Effector memory CD4-positive, alpha-beta T cell (primary cell): ENCODE measurements at places on chromosomes 2 and 18.
A peak's percentile ranks its signal among the peaks of the same experiment; 100 is the strongest.

- no peak for DNase-seq
These were observed 651.3 kb downstream of the NYAP2 start for GRCh38 chr2:226050822-226051221.

GRCh38 chr2:120348134-120348736 lies 2.3 kb downstream of the INHBB start:
- no peak for DNase-seq

DNA sequence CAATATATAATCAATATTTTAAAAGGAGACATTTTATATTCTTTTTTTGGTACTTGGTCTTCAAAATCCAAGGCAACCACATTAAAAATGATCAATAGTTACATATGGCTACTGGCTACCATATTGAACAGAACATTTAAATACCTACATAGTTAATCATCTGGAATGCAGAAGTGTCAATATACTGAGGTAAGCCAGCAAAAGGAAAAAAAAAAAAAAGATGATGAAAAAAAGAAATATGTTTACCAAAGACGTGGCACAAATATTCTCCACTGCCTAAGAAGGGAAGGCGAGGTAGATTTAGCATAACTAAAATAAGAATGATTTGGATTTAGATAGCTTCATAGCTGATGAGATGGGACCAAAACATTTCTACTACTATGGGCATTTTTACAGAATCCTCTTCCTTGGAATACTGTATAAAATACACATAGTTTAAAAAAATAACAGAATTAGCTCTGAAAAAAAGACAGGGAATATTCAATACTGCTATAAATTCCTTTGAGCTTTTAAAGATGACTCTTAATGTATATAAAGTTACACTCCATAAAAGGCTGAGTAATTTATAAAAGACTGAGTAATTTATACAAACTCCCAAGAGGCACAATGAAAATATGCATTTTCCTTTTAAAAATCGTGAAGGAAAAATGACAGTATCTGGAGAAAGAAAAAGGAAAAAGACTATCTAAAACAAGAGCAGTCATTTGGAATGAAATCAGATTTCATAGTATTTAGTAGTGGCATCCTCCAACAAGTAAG lies 63.5 kb downstream of the CDH2 start:
- DNase-seq = no peak

DNA sequence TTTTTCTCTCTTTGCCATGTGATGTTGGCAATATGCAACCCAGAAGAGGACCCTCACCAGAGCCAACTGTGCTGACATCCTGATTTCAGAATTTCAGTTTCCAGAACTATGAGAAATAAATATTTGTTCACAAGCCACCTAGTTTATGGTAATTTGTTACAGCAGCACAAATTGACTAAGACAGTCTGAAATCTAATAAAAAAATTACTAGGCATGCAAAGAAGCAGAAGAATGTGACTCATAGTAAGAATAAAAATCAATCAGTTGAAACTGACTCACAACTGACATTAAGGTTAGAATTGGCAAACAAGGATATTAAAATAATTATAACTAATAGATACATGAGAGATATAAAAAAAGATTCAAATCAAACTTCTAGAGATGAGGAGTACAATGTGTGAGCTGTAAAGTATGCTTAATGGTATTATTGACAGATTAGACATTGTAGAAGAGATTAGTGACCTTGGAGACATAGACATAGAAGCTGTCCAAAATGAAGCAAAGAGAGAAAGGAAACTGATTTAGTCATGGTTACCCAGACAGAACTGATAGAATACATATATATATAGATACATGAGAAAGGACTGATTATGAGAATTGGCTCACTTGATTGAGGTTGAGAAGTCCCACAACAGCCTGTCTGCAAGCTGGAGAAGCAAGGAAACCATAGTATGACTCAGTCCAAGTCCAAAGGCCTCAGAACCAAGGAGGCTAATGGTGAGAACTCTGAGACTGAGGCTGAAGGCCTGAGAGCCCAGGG lies 27.8 kb upstream of the TTC39C start:
- no peak for DNase-seq

- no peak for DNase-seq
These were observed 58.9 kb downstream of the TRPM8 start for GRCh38 chr2:233976087-233976486.

DNA sequence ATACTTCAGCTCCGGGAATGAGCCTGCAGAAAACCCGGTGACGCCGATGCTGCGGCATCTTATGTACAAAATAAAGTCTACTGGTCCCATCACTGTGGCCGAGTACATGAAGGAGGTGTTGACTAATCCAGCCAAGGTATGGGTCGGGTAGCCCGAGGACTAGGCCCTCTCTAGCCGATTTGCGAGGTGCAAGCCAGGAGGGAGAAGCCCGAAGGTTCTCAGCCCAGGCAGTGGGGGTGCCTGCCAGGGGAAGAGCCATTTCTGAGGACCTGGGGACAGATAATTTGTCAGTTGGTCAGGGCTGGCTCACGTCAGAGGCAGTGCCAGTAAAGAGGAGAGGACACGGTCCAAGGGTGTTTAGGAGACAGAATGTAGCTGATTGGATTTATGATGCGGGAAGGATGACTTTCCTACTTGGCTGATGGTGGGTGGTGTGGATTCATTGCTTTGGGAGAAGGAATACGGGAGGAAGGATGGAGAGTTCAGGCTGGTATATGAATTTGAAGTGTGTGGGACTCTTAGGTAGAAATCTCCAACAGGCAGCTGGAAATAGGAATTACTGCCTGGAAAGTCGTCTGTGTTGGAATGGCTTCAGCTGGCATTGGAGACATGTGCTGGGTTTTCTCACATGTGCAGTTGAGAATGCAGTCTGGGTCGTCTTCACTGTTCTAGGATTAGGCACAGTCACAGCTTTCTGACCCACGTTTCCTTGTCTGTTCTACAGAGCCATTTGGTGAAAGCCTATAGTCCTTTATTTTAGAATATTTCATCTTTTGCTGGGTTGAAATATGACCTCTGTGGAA lies 874 bp downstream of the NDUFAF7 start:
- DNase-seq = no peak

- no peak for DNase-seq
These were observed 3.4 kb downstream of the CYP26B1 start for GRCh38 chr2:72144274-72144631.

DNA sequence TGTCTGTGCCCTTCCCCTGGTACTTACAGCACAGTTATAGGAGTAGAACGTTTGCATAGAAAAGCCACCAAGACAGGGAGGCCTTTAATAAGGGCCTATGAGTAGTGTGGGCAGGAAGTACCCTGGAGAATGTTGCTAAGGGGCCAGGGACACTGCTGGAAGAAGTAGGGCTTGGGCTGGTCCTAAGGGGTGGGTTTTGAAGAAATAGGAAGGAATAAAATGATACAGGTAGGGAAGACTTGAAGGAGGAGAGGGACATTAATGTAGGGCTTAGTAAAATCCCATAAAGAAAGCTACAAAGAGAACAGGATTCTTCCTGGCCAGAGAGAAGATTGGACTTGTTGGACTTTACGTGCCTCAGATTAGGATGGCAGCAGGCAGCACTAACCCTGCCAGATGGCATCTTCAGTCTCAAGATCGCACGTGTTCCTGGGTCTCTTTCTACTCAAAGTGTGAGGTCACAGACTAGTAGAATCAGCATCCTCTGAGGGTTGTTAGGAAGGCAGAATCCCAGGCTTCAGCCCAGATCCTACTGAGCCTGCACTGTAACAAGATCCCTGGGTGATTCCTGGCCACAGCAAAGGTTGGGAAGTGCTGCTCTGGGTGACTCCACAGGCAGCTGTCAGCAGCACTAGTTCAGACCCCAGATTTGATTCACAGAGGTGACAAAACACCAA lies 39.2 kb downstream of the EPAS1 start:
- DNase-seq = no peak

DNA sequence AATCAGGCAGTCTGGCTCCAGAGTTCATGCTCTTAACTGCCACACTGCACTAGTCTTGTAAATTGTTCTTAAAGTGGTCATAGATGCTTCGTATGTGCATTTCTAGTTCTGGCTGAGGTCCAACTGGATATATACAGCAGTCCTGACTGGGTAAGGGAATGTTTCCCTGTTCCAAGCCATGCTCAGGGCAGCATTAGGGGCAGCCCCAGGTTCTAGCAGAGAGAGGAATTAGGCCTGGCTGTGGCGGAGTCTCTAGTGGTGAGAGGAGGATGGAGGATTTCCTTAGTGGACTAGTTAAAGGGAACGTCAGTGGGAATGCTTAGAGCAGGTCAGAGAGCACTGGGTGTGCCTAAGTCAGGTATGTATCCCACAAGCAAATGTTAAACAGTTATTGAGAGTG lies 28.0 kb downstream of the UBE2E3 start:
- no peak for DNase-seq

DNA sequence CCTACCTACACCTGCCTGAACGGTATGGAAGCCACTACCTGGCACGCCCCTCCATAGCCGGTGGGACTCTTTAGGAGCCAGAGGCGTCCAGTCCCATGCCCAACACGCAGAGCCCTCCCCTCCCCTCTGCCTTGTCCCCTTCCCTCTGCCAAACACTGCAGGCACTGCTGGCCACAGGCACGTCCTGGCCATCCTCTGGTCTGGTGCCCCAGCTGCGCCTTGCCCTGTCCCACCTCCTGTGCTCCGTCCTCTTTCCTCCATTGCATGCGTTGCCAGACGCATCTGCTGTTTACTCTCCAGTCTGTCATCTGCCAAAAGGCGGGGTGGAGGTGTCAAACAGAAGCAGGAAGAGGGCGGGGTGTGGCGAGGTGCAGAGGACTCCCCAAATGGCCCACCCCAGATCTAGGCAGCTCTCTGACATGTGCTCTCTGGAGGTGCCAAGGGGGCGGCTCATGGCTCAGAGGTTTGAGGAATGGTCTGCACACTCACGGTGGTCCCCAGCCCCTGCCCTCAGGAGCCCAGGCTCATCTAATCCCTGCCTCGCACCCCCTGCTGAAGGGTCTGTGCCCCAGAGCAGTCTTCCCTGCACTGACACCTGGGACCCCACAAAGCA lies 45.1 kb downstream of the HS6ST1 start:
- DNase-seq = no peak

DNA sequence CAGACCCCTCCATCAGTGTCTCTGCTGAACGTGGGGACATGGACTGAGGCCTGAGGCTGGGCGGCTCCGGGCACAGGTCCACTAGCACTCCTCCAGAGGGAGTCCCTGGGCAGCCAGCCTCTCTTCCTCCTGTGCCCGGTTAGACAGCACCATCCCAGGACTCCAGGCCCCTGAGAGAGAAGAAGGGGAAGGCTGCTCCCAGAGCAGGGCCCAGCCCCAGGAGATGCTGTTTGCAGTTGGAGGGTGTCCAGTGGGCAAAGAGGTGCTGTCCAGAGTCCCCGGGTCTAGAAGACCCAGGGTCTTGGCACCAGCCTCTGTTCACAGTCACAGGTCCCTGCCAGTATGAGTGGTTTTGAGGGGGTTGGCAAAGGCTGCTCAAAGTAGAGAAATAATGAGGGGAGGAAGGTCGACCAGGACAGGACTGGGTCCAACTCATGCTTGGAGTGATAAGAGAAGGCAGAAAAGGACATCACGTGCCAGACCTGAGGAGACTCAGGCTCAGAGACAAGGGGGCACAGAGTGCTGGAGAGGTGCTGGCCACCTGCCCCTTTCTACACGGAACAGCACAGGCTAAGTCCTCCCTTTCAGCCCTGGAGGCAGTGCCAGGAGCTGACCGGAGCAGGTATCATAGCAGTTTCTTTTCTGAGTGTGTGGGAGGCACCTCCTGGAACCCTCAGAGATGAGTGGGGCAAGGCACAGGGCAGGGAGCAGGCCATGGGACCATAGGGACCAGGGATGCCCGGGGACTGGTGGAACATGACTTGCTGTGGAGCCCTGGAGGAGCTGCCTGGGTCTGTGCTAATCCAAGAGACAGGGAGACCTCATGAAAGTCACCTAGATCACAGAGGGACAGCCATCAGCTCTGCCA lies 21.1 kb downstream of the CRACDL start:
- no peak for DNase-seq

DNA sequence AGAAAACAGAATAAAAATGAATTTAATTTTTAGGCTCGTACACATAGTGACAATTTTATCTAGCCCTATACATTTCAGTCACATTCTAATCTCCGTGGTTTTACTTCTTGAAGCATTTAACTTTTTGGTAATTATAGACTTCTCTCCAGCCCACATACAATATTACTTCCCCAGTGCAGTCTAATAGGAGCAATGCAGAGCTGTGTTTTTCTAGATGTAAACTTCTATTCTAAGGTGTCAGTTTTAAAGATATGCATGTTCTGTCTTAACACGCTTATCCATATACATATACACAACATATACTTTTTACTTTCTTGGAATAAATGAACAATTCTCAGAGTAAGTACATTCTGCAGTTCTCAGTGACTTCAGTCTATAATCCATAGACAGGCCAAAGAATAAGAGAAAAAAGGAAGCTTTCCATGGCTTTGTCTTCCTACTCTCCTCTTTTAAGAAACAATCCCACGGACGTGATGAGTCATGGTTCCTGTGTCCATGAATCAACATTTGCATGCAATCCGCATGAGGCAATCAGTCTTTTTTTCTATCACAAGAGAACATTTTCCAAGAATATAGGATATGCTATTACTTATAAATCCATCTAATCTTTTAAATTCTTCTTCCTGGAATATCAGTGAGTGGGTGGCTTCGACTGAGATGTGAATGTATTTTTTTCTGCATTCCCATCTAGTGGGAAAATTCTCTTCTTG lies 42.8 kb downstream of the CCDC102B start:
- DNase-seq = no peak

GRCh38 chr2:39902103-39902502 lies 123.0 kb upstream of the THUMPD2 start:
- no peak for DNase-seq

DNA sequence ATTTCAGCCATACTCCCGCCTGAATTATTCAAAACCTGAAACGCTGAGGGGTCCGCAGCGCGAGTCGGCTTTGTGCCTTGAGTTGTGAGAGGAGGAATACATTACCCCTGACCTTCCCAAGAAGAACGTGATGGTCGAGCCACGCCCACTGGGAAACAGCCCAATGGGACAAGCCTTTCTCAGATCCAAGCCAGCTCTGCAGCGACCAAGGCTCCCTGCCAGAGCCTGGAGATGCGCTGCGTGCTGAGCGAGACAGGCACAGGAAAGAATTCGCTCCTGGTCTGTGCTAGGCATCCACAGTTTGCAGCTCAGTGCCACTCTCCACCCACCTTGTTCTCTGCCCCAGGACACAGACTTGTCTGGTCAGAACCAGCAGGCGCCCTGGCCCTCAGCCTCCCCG lies 74.1 kb upstream of the GLI2 start:
- no peak for DNase-seq

GRCh38 chr2:11750917-11751316 lies 4.5 kb downstream of the LPIN1 start:
- DNase-seq = peak; percentile 38
